ENCODE measurements at places on chromosomes 2 and 18.

DNA sequence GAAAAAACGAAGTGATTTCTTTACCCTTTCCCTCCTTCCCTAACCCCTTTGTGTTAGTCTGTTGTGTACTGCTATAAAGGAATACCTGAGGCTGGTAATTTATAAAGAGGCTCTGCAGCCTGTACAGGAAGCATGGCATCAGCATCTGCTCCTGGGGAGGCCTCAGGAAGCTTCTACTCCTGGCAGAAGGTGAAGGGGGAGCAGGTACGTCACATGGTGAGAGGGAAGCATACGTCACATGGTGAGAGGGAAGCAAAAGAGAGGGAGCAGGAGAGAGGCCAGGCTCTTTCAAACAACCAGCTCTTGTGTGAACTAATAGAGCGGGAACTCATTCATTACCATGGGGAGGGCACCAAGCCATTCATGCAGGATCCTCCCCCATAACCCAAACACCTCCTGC is 126.2 kb downstream of the CAPN13 start:
- no peak for DNase-seq

GRCh38 chr18:79374408-79375171 is 21.1 kb upstream of the NFATC1 start:
- no peak for DNase-seq

- DNase-seq, result no peak
Observed at GRCh38 chr2:239498981-239499634, 98.3 kb upstream of the HDAC4 start.

GRCh38 chr2:210268281-210268680 is 43.0 kb upstream of the ACADL start:
- no peak for DNase-seq

GRCh38 chr2:106269591-106270291 is 75.6 kb upstream of the UXS1 start:
- DNase-seq, result no peak

DNA sequence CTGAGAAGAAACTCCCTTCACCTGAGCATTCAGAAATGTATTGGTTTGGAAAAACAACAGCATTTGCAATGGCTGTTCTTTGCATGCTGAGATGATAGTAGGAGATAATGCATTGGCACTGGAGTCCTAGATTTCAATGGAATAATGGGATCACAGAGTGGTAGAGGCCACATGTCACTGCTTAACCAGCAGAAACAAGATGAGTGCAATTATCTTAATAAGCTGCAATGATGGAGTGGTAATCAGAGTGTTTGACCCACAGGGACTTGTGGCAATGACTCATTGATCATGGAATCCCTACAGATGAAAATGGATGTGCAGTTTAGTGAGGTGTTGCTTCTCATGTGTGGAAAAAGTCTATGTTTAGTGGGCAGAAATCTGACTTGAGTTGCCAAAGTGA is 218.8 kb upstream of the ZEB2 start:
- no peak for DNase-seq

- no peak for DNase-seq
Observed at GRCh38 chr2:52405980-52406379, 1361.6 kb upstream of the CHAC2 start.

DNA sequence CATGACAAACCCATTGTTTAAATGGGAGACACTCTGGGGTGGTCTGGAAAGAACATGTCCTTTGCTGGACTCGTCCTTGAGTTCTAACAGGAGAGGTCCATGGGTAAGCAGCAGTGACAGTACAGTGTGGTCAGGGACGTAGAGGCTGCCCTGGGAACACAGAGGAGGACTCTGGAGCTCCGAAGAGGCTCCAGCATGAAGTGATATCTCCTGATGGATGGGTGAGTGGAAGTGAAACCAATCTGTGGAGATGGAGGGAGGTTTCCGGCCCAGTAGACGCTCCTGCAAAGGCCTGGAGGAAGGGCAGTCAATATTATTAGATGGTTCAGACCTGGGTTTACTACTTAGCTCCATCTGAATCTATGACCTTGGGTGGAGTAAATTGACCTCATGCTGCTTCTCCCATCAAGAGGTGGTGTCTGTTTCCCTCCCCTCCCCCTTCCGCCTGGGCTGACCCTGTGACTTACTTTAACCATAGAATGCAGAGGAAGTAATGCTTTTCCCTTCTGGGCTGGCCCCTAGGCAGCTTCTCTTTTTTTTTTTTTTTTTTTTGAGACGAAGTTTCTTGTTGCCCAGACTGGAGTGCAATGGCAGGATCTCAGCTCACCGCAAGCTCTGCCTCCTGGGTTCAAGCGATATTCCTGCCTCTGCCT is 2.3 kb upstream of the TFCP2L1 start:
- DNase-seq, result no peak
